ENCODE measurements at places on chromosomes 2 and 18.
A peak's percentile ranks its signal among the peaks of the same experiment; 100 is the strongest.

DNA sequence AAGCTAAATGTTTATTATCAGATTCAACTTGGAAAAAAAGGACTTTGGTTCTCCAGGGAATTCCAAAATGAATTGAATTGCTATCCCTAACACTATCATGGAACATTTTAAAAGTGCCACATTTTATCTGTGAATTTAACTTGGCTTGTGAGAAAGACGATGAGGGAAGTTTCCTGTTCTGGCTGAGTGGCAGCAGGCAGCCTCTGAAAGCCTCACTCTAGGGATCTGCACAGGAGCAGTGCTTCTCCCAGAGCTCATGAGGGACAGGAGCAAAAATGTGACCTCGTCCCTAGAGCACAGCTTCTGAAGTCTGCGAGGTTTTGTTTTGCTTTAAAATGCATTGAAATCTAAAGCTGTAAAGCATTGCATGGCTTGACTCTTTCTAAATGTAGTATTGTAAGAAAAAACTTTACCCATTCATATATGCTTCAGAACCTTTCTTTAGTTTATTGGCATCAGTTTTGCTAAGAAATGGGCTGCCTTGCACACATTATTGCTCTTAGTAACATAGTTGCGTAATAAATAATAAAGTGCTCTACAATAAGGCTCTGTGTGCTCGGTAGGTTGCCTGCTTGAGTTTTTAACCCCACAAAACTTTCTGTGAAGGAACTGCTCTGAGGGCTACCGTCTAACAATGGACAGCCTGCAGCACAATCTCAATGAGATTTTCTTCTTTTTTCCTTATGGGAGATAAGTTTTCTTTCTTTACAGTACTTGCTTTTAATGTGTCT lies 136.2 kb upstream of the CDCA7 start:
- no peak for DNase-seq

GRCh38 chr2:233039846-233040530 lies 7.5 kb downstream of the NEU2 start:
- no peak for DNase-seq

DNA sequence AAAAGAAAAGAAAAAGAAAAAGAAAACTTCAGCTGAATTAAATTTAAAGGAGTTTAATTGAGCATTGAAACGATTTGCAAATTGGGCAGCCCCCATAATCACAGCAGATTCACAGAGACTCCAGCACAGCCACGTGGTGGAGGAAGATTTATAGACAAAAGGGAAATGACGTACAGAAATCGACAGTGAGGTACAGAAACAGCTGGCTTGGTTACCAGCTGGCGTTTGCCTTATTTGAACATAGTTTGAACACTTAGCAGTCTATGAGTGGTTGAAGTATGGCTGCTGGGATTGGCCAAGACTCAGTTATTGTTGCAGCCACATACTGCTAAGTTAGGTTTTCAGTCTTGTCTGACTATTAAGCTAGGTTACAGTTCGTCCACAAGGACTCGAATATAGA lies 312.2 kb upstream of the SLC14A2 start:
- DNase-seq: no peak

- no peak for DNase-seq
Observed at GRCh38 chr2:67839668-67840067, 223.1 kb downstream of the C1D start.

DNA sequence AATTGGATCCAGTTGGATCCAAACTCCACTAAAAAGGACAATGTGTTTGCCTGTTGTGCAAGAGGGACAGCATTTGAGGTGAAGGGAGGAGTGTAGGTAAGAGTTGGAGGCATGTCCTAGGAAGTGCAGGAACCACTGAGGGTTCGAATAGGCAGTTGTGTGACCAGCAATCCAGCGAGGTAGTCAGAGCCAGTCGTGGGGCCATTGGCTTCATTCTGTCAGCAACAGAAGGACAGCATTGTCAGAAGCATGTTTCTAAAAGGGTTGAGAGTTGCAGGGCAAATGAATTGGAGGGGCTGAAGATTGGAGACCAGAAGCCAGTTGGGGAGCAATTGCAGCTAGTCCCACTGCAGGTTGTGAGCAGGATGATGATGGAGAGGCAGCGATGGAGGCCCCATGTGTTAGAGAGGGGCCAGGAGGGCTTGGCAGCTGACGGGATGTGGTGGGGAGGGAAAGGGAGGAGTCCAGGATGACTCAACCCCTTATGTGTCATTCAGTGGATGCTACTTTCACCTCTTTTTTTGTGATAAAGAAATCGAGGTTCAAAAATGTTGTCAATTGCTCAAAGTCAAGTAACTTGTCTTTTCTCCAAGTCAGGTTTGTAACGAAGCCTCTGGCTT lies 96.7 kb upstream of the SIX3 start:
- no peak for DNase-seq

GRCh38 chr2:224063298-224063648 lies 24.2 kb upstream of the SERPINE2 start:
- DNase-seq: no peak

GRCh38 chr2:240642061-240642805 lies 17.0 kb downstream of the GPR35 start:
- DNase-seq: no peak

DNA sequence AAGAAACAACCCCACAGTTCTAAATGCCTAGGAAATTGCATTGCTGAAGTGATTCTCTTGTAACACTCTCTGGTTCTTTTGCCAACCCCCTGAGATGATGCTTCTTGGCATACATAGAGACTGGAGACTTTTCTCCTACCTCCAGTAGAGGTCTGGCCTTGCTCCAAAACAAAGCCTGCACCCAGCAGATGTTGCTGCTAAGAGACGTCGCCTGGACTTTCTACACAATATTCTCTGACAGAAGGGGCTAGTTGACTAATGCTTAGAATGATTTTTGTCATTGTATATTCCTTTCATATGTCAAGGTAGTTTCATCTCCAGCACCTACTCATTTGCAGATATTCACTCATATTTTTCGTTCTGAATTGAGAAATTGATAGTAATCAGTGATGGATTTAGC lies 24.6 kb downstream of the SOWAHC start:
- no peak for DNase-seq

DNA sequence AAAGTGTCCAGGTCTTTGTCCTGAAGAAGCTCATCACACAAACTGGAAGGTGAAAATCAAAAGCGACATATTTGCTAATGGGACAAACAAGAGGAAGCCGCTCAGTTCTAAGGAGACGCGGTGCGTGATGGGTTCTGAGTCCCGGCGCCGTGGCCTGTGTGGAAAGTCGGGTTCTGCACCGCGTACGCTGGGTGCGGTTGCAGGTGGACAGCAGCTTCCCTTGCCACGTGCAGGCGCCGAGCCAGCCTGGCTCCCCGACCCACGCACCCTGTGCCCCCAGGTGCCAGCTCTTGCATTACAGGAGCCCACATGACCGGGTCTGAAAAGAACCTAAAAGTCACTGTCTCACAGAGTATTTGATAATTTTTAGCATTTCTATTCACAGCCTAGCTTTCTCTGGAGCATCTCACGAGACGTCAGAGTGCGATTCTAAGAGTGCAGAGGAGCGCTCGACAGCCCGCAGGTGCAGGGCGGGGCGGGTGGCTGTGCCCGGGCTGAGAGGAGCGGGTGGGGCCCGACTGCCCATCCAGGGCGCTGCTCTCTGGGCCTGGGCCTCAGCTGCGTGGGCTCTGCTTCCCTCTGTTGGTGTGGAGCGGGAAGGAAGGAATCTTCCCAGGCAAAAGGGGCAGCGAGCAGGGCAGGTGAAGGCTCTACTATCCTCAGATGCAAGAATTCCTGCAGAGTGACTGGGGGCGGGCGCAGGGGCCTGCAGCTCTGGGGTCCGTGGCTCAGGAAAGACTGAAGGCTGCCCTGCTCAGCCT lies 39.4 kb downstream of the MYT1L start:
- DNase-seq: peak; percentile 43

DNA sequence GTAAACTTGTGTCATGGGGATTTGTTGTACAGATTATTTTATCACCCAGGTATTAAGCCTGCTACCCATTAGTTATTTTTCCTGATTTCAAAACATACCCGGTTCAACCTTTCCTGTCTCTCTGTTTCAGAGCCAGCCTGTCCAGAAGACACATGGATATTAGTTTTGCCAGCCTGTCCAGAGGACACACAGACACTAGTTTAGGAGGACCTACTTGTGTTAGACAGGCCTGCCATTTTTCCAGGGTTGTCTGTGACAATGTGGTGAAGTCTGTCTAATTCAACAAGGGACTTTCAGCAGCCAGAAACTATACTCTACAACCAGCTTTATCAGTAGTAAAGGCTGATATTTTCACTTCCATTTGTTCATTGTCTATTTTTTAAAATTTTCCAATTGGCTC lies 56.1 kb upstream of the DCC start:
- DNase-seq: no peak

DNA sequence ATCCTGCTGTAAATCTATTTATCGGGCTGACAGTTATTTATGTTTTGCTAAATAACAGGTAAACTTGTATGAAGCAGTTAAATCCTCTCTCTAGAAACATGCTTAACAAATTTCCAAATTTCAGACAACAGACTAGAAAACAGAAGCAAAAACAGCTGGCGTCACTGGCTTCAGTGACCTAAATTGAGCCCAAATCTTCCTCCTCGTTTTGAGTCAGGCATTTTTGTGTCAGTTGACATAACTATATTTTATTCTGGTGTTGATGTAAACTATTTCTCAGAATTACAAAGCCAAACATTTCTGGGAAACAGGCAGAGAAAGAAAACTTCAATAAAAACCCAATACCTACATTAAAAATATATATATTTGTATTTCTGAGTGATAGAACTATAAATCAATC lies 21.7 kb downstream of the RBMS1 start:
- no peak for DNase-seq

GRCh38 chr2:42875880-42876279 lies 83.5 kb upstream of the HAAO start:
- DNase-seq: peak; percentile 0
